ENCODE measurements at places on chromosomes 3 and 15.

DNA sequence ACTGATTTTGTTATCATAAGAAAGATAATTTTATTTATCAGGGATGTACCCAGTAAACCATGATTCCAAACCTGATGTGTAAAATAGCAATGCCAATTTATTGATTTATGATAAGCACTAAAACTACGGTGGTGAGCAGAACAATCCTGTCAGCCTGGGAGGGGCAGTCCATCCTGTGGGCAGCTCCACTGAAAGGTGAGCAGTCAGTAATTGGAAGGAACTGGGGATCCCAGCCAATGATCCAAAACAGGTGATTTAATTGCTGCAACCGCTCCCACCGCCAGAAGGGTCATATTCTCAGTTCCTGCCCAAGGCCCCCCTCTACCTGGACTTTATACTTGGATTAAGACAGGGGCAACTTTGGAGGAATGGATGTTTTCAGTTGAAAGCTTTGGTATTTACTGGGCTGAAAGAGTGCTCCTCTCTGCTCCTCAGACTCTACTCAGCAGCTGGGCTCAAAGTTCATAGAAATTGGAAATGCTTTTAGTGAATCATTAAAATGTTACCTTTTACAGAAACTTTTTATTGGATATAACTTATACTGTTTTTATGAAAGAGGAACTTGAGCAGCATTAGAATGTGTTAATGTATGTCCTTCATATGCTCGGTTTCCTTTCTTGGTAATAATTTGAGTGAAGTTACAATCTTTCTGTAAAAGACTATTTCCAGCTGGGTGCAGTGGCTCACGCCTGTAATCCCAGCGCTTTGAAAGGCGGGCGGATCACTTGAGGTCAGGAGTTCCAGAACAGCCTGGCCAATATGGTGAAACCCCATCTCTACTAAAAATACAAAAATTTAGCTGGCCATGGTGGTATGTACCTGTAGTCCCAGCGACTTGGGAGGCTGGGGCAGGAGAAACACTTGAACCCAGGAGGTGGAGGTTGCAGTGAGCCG lies 198.6 kb upstream of the IL12A start:
- no peak for DNase-seq

DNA sequence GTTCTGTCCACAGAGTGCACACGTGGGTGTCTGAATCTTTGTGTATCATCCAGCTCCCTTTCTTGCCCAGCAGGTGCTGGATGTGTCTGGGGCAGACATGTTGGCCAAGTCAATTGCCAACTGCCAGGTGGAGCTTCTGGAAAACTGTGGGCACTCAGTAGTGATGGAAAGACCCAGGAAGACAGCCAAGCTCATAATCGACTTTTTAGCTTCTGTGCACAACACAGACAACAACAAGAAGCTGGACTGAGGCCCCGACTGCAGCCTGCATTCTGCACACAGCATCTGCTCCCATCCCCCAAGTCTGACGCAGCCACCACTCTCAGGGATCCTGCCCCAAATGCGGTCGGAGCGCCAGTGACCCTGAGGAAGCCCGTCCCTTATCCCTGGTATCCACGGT lies 12.5 kb upstream of the RPP14 start:
- no peak for DNase-seq

- DNase-seq: no peak
Measured at GRCh38 chr15:70435369-70435768, 328.0 kb downstream of the UACA start.

DNA sequence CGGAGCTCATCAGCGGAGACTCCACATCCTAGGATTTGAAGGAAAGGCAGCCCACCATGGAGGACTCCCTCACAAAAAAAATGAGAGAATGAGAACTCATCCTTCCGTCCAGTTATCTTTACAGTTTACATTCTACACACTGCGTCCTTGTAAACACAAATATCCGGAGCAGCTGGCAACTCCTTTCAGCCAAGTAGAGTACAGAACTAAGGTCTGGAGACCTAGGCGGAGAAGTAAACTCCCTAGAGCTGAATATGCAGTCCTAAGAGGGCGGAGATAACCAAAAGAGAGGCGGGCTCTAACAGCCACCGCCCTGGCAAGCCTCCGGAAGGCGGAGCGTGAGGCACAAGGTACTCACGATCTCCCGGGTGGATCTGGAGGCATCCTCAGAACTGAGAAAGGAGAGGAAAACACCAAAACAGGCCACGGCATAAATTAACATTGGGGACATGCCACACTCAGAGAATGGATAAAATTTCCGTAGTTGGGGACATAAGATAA lies 924 bp upstream of the SIN3A start:
- peak; percentile 83 for DNase-seq

DNA sequence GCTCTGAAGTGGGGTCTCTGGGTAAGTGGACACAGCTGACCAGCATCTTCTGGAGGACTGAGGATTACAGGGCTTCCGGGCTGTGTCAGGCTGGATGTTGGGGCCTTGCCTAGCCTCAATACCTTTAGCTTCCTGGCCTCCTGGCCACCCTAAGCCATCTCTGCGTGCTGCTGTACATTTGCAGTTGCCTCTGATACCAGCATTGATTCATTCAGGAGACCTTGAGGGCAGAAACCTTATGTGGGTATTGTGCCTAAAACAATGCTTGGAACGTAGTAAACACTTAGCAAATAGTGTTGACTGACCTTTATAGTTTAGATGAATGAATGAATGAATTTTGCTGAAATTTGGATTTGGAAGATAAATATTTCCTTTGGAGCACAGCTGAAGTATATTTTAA lies 97.0 kb downstream of the FLNB start:
- DNase-seq: no peak

GRCh38 chr3:16551342-16551976 lies 38.0 kb upstream of the RFTN1 start:
- DNase-seq: no peak

DNA sequence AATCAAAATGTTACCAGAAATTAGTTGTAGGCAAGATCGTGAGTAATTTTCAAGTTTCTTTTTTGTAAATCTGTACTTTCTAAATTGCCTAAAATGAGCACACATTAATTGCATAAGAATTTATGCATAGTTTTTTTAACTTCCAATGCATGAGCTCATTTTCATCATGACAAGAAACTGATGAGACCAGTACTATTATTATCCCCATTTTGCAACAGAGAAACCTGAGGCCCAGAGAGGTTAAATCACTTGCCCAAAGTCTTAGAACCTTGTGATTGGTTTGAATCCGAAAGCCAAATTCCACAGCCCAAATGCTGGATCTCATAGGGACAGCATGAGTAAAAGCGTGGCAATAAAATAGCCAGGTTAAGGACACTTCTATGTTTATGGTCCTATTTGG lies 274.7 kb downstream of the ERC2 start:
- DNase-seq: peak; percentile 31

- no peak for DNase-seq
Measured at GRCh38 chr3:143228405-143228804, 108.8 kb downstream of the CHST2 start.

DNA sequence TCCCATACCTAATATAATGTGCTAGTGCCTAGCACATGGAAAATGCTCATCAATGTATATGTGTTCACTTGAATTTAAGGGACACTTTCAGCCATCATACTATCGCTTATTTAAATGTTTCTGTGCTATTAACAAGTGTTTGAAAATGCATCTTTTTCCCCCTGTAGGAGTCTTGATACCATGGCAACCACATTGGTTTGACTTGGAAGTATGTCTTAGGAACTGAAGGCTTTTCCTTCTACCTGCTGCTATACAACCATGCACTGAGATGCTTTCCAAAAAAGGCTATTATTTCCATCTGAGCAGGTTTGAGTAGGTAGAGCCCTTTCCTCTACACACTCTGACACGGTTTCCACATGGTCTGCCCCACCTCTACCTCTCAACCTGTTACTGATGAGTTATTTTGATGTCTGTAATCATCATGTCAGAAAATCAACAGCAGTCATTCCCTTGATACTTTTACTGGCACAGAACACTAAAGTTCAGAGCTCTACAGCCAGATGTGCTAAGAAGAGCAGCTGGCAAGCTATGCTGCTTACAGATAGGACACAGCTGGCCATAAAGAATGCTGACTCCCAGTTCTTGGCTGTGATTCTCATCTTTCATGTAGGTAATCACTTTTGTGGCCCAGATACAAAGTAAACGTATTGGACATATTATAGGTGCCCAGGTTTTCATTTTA lies 59.3 kb downstream of the RYR3 start:
- no peak for DNase-seq

- DNase-seq: no peak
Measured at GRCh38 chr3:106827515-106828213, 549.6 kb upstream of the CCDC54 start.

DNA sequence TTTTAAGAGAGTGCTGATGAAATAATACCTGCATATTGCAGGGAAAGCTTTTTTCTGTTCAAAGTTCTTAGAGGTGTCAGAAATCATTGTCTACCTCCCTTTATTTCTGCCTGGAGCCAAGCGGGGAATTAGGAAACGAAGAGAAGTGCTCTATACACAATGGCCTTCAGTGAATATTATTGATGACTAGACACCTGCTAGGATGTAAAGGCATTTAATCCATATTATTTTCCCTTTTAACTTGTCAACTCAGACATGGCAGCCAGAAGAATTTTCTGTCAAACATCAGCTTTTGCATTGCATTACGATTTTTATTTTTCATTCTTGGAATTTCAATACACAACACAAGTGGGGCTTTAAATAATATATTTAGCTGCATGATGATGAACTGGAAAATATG lies 24.7 kb downstream of the CADM2 start:
- DNase-seq: no peak

- DNase-seq: no peak
Measured at GRCh38 chr3:109177908-109178307, 41.4 kb downstream of the C3orf85 start.

- no peak for DNase-seq
Measured at GRCh38 chr3:154062513-154062912, 58.7 kb upstream of the ARHGEF26 start.

- DNase-seq: peak; percentile 11
Measured at GRCh38 chr3:189839576-189839975, 208.4 kb downstream of the TP63 start.

DNA sequence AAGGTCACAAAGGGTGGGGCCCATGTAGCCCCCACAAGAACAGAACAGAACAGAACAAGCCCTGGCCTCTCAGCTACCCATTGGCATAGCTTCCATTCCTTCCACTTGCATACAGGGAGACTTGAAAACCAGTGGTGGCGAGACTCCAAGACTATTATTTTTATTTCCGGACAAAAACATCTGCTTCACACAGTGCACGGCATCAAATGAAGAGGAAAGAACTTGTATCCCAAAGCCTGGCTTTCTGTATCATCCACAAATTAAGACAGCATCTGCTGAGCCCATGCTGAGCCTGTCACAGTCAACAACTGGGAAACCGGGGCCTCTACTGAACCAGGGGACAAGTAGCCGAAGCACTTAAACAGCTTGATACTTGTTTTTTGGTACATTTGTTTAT lies 56.0 kb downstream of the CLEC3B start:
- DNase-seq: no peak

DNA sequence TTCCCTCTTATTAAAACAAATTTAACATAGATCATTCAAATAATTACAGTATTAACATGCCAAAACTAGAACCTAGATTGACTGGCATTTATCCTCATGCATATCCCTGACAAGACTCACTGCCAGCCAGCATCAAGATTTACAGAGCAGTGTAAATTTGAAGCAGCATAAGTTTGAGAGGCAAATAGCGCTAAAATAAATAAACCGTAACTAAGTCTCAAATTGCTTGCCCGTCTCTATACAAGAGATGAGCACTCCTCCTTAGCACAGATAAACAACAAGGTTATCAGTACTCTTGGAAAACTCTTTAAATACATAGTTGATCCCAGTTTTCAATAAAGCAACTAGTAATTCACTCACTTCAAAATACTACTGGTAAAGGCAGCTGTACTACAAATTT lies 29.6 kb downstream of the MSL2 start:
- no peak for DNase-seq

DNA sequence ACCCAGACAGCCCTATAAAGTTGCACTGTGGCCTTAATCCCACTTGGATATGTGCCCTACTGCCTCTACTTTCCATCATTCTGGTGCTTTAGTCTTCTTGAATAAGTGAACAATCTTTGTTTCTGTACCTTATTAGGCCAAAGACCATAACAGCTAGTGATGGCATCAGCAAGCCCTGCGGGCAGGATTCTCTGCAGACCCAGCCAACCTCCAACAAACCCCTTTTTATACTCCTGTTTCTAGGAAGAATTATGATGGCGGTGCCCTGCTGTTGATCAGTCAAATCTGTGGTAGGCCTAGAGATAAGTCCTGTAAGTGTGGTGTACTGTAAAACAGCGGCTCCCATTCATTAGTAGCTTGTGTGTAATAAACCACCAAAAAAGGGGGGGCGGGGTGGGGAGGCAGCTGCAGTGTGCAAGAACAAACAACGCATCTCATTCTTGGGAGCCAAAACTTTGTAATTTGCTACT lies 40.5 kb downstream of the SOX2 start:
- DNase-seq: no peak

DNA sequence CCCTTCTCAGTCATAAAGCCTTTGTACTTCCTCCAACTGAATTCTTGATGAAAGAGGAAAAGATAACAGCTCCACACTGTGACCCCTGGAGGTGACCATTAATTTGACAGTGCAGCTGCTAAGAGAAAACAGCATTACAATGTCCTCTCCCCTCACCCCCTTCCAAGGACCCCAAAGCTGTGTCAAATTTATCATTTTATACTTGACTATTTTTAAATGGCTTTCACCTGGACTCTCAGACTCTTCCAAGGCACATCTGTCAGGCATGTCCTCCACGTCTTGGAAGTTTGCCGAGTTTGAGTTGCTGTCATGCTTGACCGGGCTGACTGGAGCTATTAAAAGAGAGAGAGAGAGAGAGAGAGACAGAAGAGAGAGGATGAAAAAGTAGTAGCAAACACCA lies 236.5 kb downstream of the WDR72 start:
- no peak for DNase-seq

- peak; percentile 5 for DNase-seq
Measured at GRCh38 chr3:115666920-115667737, 43.8 kb downstream of the GAP43 start.

DNA sequence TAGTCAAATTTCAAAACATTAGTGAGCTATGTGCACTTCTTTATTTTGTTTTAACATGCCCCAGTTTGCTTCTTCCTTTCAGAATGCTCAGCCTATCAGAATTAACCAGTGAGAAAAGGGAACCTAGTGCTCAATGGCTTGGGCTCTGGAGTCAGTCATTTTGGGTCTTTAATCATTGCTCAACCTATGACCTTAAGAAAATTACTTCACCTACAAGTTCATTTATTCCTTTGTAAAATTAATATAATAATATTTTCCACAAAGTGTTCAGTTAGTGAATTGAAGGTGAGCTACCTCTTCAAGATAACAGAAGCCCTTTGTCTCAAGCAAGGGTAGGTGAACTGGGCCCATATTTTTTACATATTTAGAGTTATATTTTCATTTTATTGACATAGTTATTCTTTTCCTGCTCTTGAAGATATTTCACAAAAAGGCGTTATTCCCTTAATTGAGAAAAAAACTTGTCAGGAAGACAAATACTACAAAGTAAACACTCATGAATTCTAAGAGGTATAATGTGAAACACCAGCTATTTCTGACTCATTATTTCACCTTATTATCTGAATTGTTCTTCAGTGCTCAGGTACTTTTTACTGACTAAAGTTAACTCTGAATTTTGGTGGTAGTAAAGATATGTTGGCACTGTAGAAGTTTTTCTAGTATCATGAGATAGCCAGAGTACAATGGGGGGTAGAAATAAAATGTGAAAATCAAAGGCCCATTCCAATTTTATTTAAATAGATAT lies 415.5 kb downstream of the NAALADL2 start:
- DNase-seq: no peak

Measured in inflammatory macrophage treated with lipopolysaccharide for 4 hours (primary cell).